Stimulated activated CD8-positive, alpha-beta memory T cell treated with anti-CD3 and anti-CD28 coated beads, Interleukin-4, amount 100 ng/mL, for 4 hours (primary cell): ENCODE measurements at places on chromosomes 5 and 9.

DNA sequence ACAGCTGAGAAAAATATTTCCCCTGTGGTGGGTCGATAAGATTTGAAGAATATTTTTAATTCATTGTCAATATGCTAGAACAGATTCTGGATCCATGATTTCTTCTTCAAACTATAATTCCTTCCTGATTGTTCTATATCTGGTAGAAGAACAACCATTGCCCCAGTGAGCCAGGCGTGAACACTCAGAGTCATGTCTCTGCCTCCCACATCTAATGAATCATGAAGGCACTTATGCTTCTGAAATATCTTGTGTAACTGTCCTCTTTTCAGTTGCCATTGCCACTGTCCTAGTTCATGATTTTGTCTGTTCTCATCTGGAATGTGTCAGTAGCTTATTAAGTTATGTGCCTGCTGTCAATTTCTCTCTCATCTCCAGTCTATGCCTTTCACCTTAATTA is 40.0 kb downstream of the GABRG2 start:
- DNase-seq: no peak

- DNase-seq: no peak
These were observed 817.5 kb downstream of the EFNA5 start for GRCh38 chr5:106853266-106853665.

GRCh38 chr9:124765439-124765835 is 5.7 kb downstream of the NR6A1 start:
- no peak for DNase-seq

DNA sequence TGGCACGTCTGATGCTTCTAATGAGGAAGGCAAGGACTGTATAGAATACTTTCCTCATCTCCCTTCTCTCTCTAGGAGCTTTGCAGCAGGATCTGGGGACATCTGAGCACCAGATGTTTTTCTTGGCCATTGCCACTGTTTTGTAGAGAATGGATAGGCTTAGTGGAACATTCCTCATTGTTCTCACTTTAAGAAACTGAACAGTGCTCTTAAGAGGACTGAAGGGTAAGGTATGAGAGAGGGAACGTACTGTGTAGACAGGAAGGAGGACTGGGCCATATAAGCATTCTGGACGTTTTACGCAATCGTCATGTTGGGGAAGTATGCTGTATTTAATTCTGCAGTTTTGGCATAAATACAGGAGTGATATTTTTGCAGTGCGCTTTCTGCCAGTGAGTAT is 70.6 kb downstream of the SMARCA2 start:
- DNase-seq: no peak

GRCh38 chr5:177094224-177095087 is 7.7 kb downstream of the FGFR4 start:
- DNase-seq: no peak

GRCh38 chr5:113489299-113489698 is 1.0 kb upstream of the MCC start:
- DNase-seq: no peak

DNA sequence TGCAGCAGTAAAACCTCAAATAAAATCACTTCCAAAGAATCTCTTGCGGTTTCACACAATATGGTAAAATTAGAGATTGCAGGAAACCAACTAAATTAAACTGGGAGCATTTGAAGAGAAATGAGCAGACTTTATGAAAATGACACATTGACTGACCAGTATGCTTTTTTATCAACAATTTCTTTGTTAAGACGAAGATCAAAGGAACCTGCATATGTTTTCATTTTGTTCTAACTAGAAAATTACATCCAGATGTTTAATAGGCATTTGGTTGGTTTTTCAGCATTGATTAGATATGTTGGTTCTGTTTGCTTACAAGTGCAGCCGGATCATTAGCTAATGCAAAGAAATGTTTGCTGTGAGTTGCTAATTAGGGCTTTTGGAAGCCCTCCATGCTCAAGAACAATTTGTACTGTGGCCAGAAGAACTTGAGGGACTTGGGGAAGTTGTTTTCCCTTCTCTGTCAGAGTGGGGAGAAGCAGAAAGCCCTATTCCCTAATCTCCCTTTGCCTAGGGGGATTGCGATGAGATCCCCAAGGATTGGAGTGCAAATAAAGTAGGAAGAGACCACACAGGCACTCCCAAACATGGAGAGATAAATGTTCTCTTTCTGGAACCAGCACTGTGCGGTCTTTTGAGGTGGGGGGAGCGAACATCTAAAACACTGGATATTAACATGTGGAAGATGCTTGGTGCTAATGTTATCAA is 4.5 kb upstream of the TLE1 start:
- no peak for DNase-seq

DNA sequence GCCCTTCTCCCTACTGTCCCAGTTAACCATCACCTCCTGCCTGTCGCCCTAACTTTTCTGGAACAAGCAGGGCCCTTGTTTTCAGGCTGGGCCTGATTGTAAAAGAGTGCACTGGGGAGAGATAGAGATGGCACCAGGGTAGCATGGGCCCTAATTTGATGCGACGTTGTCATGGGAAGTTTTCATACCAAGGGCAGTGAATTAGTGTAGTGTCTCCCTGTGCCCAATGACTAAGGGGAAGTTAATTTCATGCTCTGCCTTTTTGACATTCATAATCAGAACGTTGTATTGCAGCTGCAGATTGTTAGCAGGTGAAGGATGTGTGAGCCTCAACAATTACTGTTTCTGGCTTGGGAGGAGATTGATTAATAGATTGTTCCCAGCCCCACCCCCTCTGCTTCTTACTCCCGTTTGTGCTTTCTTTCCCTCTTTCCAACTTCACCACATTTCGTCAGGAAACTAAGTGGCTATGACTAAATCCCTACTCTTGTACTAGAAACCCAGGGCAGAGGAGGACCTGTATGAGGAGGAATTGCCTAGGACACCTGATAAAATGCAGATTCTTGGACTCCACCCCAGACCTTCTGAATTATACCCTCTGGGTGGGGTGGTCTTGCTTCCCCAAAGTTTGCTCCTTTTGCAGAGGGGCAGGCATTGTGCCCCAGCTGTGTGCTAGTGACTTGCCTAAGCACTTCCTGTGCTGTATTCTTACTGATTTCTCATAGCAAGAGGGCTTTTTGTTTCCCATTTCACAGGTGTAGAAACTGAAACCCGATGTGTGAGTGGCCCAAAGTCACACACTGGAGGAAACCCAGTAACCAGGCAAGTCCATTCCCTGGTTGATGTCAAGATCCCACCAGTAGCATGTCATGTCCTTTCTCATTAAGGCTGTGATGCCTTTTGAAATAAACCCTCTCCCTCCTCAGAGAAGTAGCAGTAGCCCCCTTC is 56.3 kb downstream of the DAB2IP start:
- DNase-seq: no peak

DNA sequence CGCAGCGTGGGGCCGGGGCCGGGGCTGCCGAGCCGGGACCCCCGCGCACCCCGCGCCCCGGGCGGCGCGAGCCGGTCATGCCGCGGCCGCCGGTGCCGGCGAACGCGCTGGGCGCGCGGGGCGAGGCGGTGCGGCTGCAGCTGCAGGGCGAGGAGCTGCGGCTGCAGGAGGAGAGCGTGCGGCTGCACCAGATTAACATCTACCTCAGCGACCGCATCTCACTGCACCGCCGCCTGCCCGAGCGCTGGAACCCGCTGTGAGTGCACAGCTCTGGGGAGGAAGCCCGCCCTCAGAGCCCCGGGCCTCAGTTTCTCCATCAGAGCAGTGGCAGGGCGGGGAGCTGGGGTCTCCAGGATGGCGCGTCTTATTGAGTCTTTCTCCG is 335 bp downstream of the GALNT12 start:
- DNase-seq: no peak

DNA sequence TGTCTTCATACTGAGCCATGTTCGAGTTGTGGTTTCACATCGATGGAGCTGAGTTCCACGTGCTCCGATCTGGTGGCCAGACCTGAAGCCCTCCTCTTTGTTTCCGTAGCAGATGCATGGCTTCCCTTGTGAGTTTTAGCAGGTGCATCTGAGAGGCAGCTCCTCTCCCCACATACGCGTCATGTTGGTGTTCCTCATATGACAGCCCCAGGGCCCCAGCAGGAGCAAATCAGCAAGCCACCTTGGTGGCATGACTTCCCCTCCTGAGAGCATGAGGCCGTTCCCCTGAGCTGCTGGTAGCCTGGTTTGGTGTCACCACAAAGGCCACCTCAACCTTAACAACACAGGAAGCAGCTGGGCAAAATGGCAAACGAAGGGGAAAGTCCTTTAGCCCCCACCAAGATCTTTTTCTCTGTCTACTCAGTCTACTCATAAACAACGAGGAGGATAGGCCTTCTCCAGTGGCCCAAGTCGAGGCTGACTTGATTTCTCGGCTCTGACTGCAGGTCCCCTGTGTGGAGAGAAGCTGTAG is 5.9 kb downstream of the CYFIP2 start:
- peak; percentile 70 for DNase-seq

DNA sequence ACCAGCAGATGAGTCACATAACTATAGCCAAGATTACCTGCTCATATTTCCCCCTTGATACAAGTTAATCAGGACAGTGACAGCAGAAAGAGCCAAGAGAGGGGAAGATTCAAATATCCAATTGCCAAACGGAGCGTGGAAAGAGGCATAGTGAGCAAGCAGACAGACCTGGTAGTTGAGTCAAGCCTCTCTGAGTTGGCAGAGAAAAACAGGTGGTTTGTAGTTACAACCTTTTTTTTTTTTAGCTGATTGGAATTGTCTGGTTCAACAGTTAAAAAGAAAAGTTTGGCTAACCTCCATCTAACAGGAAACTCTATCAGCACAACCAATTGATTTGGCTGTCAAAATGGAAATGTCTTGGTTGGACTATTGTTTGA is 272.1 kb downstream of the TLE1 start:
- DNase-seq: no peak

DNA sequence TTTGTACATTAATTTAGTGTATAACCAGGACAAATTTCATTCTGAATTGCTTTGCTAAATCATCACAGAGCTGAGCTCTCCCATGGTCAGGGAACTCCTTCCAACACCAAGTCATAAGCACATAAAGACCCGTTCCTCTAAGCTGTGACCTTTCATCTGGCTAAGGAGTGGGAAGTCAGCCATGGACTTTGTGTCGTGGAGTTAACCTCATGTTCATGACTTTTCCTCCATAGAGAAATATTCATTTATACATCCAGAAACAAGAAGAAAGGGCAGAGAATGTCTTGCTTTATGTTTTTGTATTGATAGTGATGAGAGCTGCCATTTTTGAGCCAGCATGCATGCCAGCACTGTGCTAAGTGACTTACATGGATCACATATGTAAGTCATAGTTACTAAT is 97.5 kb downstream of the INIP start:
- DNase-seq: no peak

- DNase-seq: no peak
These were observed 237.3 kb downstream of the PBX3 start for GRCh38 chr9:125984461-125984860.

- DNase-seq: no peak
These were observed 92.9 kb upstream of the CLINT1 start for GRCh38 chr5:157951673-157952373.

DNA sequence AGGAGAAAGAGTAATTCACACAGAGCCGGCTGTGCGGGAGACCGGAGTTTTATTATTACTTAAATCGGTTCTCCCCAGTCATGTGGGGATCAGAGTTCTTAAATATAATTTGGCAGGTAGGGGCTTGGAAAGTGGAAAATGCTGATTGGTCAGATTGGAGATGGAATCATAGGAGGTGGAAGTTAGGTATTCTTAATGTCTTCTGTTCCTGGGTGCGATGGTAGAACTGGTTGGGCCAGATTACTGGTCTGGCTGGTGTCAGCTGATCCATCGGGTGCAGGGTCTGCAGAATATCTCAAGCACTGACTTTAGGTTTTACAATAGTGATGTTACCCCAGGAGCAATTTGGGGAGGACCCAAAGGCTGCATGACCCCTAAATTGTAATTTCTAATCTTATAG is 4.6 kb upstream of the CERCAM start:
- no peak for DNase-seq

DNA sequence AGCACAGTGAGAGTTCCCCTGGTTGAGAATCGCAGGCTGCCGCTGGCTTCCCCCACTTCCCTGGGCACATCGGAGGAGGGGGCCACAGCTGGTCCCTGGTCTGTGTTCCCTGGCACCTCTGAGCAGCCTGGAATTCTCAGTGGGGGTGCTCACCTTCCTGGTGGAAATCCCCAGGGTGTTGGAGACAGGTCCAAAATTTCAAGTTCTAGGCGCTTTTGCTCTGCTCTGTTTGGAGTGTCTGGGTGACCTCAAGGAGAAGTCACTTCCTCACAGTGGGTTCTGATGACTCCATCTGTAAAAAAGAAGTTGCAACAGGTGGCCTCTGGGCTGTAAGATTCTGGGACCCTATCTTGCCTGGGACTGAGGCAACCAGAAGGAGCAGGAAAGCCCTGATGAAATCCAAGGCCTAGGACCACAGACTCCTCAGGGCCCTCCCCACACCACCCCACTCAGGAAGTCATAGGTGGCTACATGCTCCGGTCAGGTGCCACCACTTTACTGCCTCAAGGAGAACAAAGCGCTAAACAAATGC is at the start of gene TRAF1:
TRAF1 (minus strand) TSS at position 400 of the 532 bp plus-strand sequence. CDS start 721 bp downstream, outside the sequence.
- no peak for DNase-seq

DNA sequence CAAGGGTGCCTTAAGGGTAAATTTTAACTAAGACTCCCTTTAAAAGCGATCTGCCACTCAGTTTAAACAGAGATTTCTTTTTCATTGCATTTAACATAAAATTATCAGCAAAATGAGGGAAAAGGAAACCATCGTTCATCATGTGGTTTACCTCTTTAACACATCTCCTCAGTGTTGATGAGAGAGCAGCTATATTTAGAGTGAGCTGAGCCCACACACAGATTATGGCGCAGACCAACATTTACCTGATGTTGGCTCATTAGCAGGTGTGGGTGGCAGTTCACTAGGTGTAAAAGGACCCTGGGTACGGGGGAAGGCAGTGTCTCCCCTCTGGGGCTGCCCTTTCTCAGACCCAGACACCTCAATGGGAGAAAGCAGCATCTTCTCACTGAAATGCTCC is 149.8 kb downstream of the ENTREP1 start:
- DNase-seq: no peak

GRCh38 chr5:154603011-154603410 is 125.0 kb upstream of the HAND1 start:
- no peak for DNase-seq

DNA sequence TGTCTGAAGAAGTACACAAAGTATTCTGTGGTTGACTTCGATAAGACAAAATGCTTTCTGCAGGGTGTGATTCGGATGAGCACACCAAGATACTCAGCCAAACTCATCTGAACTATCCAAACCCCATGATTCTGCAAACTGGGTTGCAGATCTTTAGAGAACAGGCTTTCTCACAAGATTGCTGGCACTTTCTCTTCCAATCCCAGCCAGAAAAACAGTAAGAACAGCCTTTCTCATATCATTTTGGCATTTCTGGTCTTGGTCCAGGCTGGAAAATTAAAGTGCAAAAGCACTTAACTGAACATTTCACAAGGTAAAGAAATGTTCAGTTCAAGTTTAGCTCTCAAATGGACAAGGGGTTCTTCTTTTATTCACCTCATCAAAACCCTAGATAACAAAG is 269.1 kb downstream of the NR2F1-AS1 start:
- no peak for DNase-seq
